CD4-positive, alpha-beta T cell treated with Interleukin-6 at 100 ng/mL for 8 hours (primary cell): ENCODE measurements at places on chromosomes 2 and 18.

DNA sequence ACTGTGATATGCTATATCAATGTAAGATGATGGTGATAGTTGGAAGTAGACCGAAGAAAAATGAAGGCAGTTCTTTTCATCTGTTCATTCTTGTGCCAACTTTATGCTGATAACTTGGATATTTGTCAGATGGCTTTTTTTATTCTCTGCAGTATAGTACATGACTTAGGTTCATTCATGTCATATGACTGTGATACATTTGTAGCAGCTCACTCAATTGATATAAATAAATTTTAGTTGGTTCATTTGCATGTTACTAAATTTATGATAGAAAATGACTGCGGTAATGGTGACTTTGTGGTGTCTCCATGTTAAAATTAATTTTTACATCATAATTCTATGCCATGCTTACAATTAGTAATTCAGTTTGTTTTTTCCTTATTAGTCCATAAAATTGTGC lies 7.1 kb downstream of the UBXN2A start:
- DNase-seq: no peak

DNA sequence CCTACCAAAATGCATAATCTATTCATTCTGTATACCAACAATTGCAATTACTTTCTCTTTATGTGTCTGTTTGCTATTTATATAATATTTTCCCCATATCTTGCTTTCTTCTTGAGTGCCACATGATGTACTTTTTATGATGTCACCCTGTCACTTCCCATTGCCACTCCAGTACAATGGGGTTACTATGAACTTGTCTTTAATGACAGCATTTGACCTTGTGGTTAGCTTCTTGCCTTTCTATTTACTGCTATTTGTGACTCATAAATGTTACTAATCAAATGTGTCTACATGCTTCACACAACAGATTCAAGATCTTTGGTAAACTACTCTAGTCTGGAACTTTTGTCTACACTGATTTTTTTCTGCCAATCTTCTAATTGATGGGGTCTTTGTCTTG lies 486.3 kb downstream of the NR4A2 start:
- DNase-seq: no peak

DNA sequence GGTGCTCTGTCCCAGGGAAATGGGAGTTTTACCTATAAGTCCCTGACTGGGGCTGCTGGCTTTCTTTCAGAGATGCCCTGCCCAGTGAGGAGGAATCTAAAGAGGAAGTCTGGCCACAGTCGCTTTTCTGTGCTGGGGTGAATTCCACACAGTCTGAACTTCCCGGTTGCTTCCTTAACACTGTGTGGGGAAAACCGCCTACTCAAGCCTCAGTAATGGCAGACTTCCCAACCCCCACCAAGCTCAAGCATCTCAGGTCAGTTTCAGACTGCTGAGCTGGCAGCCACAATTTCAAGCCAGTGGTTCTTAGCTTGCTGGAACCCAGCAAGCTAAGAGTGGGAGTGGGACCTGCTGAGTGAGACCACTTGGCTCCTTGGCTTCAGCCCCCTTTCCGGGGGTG lies 54.9 kb downstream of the NUP35 start:
- DNase-seq: no peak

GRCh38 chr2:22995576-22995975 lies 389.4 kb upstream of the KLHL29 start:
- DNase-seq: no peak

- DNase-seq: no peak
Observed at GRCh38 chr2:23499439-23499838, 114.5 kb downstream of the KLHL29 start.

DNA sequence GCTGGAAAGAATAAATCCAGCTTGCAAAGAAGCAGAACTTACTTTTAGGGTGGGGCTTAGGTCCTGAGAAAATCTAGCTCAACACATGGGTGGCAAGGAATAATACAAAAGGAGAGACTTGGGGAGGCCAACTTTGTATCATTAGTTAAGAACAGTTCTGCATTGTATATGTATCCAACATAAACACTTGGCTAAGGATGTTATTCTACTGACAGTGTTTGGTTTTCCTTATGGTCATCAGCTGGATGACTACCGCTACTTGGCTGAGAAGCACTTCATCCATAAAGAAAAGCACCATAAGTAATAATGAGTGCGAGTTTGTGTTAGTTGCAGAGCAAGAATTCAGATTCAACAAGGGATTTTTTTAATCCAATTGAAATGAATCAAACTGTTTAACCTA lies 614.9 kb downstream of the ARHGAP15 start:
- DNase-seq: no peak

DNA sequence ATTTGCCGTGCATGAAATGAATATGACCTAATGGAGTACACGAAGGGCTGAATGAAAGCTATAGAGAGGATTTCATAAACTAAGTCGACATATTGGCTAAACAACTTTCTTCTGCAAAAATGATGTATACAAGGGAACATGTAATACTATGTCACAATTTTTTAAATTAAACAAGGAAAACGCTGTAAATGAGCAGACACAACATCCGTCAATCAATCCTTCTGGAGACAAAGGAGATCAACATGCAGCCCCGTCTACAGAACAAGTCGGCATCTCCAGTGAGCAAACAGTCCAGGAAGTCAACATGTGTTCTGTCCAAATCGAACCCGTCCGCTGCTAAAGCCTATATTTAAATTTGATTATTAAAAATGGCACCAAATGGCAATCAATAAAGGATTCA lies 180.8 kb downstream of the TCF4 start:
- DNase-seq: no peak

DNA sequence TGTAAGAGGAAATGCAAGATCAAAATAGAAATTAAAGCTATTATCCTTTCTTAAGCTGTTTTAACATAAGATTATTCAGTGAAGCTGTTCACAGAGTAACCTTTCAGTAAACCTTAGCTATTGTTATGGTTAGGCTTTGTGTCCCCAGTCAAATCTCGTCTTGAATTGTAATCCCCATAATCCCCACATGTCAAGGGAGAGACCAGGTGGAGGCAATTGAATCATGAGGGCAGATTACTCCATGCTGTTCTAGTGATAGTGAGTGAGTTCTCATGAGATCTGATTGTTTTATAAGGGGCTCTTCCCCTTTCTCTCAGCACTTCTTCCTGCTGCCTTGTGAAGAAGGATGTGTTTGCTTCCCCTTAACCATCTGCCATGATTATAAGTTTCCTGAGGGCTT lies 424.4 kb downstream of the DSEL start:
- DNase-seq: no peak

GRCh38 chr2:101153077-101153707 lies 2.0 kb upstream of the TBC1D8 start:
- no peak for DNase-seq

GRCh38 chr2:233063269-233063975 lies 3.3 kb downstream of the INPP5D start:
- no peak for DNase-seq

DNA sequence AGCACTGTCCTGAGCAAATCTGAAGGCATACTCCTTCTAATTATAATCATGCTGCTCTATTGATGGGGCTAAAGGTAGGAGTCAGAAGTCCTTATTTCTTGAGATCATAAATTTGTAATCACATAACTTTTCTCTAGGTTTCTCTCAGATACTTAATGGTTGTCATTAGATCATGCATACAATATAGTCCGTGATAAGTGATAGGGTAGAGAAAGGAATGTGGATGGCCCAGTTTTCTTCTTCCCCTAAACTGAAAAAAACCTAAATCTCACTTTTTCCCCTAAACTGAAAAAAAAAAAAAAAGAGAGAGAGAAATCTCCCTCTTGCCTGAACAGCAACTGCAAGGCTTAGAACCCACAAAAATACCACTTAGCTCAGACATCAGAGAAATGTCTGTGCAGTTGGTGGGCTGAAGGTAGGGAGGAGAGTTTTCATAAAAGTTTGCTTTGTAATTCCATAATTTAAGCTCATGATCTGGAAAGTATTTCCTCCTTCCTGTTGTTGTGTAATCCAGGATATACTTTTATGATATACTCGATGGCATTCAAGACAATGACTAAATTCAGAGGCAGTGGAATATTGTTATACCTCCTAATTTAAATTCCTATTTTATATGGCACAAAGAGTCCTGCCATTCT lies 79.3 kb upstream of the ITPRID2 start:
- no peak for DNase-seq
